CD4-positive, alpha-beta T cell treated with Interleukin-6 at 100 ng/mL for 8 hours (primary cell): ENCODE measurements at places on chromosomes 12 and 14.

DNA sequence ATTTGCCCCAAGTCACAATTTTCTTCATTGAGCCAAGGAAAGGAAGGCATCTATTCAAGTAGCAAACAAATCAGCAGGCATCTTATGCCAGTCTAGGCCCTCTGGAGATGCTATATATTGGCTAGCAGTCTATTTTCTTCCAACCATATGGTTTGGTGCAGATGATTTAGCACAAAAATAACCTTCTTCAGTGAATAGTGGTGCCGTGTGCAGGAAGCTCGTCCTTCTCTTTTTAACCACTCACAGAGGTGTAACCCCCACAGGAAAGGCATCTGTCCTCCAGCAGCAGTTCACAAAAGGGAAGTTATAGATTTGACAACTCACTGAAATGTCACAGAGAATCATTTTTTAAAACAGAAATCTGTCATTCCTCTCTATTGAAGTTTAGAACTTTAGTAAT lies 445.7 kb upstream of the SYT1 start:
- no peak for DNase-seq

DNA sequence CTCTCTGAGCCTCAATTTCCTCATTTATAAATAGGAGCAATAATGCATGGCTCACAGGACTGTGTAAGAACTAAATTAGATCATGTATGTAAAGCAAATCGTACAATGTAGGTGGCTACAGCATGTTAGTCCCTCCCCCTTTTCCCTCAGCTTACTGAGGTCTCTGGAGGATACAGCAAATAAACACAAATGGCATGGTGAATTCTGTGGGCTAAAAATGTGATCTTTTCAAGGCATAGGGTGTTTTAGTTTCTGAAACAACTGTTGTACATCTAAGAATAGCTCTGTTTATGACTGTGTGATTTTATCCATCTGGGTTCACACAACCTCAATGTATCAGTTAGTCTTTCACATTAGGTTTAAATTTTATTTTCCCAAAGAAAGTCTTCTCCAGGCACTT lies 121.2 kb upstream of the PLEKHG7 start:
- no peak for DNase-seq

- no peak for DNase-seq
Measured at GRCh38 chr12:60451457-60451856, 855.6 kb downstream of the SLC16A7 start.

DNA sequence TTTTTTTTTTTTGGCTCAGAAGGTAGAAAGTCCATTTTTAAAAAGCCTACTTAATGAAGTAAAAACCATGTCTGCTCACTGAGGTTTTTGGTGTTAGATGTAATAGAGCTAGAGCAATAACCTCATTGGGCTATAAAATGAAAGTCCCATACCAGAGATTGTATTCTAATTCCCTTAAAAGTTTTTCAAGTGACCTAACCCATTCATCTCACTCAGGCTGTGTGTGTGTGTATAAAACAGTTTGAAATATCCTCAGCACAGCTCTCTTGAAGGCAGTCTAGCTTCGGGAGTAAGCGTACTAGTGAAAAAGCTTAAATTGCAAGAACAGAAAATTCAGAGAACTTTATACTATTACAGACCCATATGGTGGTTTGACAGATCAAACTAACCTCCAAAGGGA lies 313.8 kb downstream of the CEP128 start:
- no peak for DNase-seq

GRCh38 chr14:94043756-94044475 lies 17.8 kb downstream of the OTUB2 start:
- no peak for DNase-seq

- peak; percentile 35 for DNase-seq
Measured at GRCh38 chr14:22200977-22201605, 387.9 kb downstream of the DAD1 start.
